ENCODE measurements at places on chromosomes 12 and 14.

DNA sequence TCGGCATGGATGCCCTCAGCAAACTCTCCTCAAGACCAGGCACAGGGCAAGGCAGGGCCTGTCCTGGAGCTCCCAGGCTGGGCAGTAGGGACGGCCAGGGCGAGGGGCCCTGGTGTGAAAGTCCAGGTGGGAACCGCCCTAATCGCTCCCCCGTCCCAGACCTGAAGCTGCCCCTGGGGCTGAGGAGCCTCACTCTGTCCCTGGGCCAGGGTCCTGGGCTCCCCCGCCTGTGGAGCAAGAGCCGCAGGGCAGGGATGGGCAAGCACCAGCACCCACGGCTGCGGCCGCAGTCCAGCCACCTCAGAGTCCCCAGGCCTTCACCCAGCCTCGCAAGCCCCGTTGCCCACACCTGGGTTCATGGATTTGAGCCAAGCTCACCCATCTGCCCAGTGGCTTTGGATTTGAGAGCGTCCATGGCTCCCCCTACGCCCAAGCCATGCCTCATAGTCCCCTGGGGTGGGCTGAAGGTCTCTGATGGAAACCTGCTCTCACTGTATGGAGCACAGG is 102.4 kb upstream of the C14orf180 start:
- DNase-seq: no peak
- H3K27ac ChIP-seq: no peak overlapping the region
- no peaks in the 10 kb centered on the region for H3K4me1 ChIP-seq
- H3K36me3 ChIP-seq: no peaks in the 10 kb centered on the region

GRCh38 chr12:14607568-14607967 is 39.9 kb upstream of the PLBD1 start:
- H3K27ac ChIP-seq: no peak overlapping the region
- H3K36me3 ChIP-seq: no peaks in the 10 kb centered on the region
- DNase-seq: no peak

DNA sequence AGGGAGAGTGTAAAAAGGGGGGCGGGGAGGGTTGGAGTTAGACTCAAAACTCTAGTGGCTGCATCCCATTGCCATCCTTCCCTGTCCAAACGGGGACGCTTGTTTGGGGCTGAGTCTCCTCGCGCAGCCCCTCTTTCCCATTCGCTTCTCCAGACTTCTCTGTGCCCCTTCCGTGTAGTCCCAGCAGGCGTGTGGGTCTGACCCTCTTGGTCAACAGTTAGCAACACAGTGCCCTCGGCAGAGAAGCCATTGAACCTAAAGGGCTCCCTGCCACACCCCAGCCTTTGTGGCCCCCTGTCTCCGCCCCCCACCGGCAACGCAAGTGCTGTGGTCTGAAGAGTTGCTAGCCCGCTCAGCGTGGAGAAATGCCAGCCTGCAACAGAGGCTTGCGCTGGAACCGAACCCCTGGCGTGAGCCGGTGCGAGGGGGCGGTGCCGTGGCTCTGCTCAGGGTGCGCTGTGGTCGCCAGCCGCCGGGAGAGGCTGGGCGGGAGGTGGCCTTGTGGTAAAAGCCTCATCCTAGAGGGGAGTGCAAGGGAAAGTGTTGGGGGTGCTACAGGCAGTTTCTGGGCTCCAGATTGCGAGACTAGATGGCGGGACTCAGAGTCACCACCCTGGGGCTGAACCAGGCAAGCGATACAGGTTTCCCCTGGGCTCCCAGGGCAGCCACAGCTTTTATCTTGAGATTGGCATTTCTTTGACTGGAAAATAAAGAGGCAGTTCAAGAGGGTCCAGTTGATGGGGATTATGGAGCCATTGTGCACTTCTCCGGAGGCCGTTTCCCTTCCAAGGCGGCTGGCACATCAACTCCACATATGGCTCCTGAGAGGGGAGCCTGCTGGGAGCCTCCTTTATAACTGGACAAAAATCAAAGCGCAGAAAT is 2.1 kb downstream of the PLXNC1 start:
- H3K27ac ChIP-seq: no peak overlapping the region
- peak overlapping the region; percentile 84 for H3K4me3 ChIP-seq
- DNase-seq: peak; percentile 75
- H3K4me1 ChIP-seq: peaks cover 29% of the 10 kb centered on the region
- no peaks in the 10 kb centered on the region for H3K36me3 ChIP-seq
- peaks cover 38% of the 10 kb centered on the region for H3K27me3 ChIP-seq

DNA sequence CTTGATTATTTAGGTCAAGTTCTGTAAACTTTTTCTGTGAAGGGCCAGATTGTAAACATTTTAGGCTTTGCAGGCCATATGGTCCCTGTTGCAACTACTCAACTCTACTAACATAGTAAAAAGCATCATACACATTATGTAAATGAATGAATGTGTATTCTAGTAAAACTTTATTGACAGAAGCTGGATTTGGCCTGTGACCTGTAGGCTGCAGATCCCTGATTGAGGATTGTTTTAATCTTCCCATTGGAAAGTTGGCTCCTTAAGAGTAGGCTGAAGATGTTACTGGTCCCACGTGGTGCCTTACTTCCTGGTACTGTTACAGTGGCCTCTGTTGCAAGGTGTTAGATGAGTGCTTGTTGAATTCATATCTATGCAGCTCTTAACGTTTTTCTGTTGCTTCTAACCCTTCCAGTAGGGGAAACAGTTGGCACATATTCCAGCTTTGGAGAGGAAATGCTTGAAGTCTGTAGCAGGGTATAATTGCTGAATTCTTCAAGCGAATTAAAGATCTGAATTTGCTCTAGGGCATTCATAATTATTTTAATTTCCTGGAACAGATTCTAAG is 133.6 kb upstream of the DNM1L start:
- no peaks in the 10 kb centered on the region for H3K4me1 ChIP-seq
- no peaks in the 10 kb centered on the region for H3K27me3 ChIP-seq
- H3K27ac ChIP-seq: no peak overlapping the region
- no peaks in the 10 kb centered on the region for H3K36me3 ChIP-seq
- H3K4me3 ChIP-seq: no peak overlapping the region

DNA sequence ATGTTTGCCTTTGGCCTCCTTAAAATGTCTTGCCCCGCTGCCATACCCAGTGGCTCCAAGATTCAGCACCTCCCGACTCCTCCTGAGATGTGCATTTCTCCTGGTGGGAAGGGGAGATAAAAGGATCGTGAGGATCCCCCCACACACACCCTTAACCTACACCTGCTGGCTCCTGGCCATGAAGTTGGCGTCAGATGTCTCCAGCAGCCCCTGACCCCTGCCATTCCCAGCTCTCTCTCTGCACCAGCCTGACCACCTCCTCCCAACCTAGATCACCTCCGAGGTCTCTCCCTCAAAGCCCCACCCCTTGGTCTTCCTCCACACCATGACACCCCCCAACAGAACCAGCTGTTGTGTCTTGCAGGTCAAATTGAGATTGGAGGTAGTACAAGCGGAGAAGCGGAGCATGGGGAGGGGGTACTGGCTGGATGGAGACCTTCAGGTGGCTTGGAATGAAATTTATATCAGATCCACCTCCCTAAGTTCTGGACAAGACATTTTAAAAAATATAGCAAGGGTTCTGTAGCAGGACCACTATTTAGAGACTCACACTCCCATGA is 151.1 kb upstream of the FKBP4 start:
- H3K4me3 ChIP-seq: no peak overlapping the region
- DNase-seq: no peak
- H3K4me1 ChIP-seq: no peaks in the 10 kb centered on the region
- peaks cover 38% of the 10 kb centered on the region for H3K27me3 ChIP-seq
- no peaks in the 10 kb centered on the region for H3K36me3 ChIP-seq
- H3K27ac ChIP-seq: no peak overlapping the region

GRCh38 chr12:48349471-48349870 is 1.2 kb downstream of the ZNF641 start:
- no peak overlapping the region for H3K27ac ChIP-seq
- H3K36me3 ChIP-seq: peaks cover 26% of the 10 kb centered on the region
- H3K4me1 ChIP-seq: peaks cover 22% of the 10 kb centered on the region
- no peak for DNase-seq

DNA sequence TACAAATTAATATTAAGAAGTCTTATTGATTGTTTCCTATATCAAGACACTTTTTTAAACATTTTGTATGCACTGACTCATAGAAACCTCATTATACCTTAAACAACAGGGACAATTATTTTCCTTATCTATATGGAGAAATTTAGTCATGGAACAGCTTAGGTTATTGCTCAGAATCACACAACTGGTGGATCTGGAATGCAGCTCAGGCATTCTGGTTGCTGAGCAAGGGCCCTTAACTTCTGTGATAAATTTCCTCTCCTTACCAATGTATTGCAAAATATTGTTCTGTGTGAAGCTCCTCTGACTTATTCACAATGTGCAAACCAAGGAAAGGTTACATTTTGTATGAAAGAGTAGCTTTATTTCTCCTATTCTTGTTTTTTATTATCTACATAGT is 817.8 kb downstream of the LRFN5 start:
- no peaks in the 10 kb centered on the region for H3K4me1 ChIP-seq
- no peak overlapping the region for H3K27ac ChIP-seq

DNA sequence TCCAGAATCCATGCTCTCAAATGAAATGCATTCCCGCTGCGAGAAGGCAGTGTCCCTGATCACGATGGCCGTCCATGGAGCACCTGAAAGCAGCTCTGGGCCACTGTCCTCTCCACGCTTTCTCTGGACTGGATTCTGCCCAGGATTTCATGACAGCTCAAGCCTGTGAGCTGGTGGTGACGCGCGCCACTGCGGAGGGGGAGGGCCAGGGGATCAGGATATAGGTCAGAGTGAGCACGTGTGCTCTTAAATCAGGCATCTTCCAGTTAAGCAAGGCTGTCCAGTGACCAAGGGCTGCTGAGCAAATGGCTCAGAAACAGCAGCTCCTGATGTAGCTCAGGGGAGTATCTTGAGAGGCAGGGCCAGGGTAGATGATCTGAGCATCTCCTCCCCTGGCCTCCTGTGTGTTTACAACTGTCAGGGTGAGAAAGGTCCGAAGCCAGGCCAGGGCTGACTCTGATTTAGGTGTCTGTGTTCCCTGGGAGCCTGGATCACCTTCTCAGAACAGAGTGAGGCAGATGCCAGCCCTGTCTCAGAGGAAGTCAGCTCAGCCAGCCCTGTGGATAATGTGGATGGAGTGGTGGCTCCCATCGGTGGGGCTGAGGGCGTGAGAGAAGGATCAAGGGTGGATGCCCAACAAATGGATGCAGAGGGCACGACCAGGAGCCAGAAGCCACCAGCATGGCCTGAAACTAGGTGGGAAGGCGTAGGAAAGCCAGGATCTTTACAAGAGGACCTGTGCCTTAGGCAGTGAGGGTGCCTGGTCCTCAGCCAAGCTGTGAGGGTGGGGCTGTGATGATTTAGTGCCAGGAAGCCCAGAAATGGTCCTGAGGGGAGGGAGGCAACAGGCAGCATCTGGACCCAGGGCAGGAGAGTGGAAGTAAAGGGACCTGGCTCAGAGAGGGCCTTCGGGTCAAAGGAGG is 55.3 kb downstream of the ELK3 start:
- H3K4me1 ChIP-seq: no peaks in the 10 kb centered on the region
- no peak overlapping the region for H3K27ac ChIP-seq
- peaks cover 42% of the 10 kb centered on the region for H3K36me3 ChIP-seq
- no peaks in the 10 kb centered on the region for H3K27me3 ChIP-seq

- H3K36me3 ChIP-seq: no peaks in the 10 kb centered on the region
- no peaks in the 10 kb centered on the region for H3K4me1 ChIP-seq
- H3K27ac ChIP-seq: no peak overlapping the region
Measured at GRCh38 chr14:76551116-76551515, 175.2 kb downstream of the ESRRB start.

GRCh38 chr12:13539051-13539450 is 342.5 kb downstream of the EMP1 start:
- H3K36me3 ChIP-seq: no peaks in the 10 kb centered on the region
- DNase-seq: no peak
- peaks cover 4% of the 10 kb centered on the region for H3K27me3 ChIP-seq
- H3K4me3 ChIP-seq: no peak overlapping the region
- H3K27ac ChIP-seq: no peak overlapping the region

GRCh38 chr12:122849352-122850047 is 14.2 kb downstream of the HIP1R start:
- no peaks in the 10 kb centered on the region for H3K36me3 ChIP-seq
- no peaks in the 10 kb centered on the region for H3K27me3 ChIP-seq
- no peak for DNase-seq
- H3K4me1 ChIP-seq: no peaks in the 10 kb centered on the region
- no peak overlapping the region for H3K27ac ChIP-seq

GRCh38 chr12:89058402-89058801 is 293.9 kb downstream of the DUSP6 start:
- no peaks in the 10 kb centered on the region for H3K36me3 ChIP-seq
- no peak overlapping the region for H3K4me3 ChIP-seq
- peaks cover 20% of the 10 kb centered on the region for H3K4me1 ChIP-seq
- no peak for DNase-seq
- H3K27me3 ChIP-seq: no peaks in the 10 kb centered on the region
- no peak overlapping the region for H3K27ac ChIP-seq

GRCh38 chr12:90672081-90672480 is 282.9 kb downstream of the CCER1 start:
- no peaks in the 10 kb centered on the region for H3K27me3 ChIP-seq
- no peak for DNase-seq
- no peak overlapping the region for H3K4me3 ChIP-seq
- no peak overlapping the region for H3K27ac ChIP-seq
- no peaks in the 10 kb centered on the region for H3K4me1 ChIP-seq

DNA sequence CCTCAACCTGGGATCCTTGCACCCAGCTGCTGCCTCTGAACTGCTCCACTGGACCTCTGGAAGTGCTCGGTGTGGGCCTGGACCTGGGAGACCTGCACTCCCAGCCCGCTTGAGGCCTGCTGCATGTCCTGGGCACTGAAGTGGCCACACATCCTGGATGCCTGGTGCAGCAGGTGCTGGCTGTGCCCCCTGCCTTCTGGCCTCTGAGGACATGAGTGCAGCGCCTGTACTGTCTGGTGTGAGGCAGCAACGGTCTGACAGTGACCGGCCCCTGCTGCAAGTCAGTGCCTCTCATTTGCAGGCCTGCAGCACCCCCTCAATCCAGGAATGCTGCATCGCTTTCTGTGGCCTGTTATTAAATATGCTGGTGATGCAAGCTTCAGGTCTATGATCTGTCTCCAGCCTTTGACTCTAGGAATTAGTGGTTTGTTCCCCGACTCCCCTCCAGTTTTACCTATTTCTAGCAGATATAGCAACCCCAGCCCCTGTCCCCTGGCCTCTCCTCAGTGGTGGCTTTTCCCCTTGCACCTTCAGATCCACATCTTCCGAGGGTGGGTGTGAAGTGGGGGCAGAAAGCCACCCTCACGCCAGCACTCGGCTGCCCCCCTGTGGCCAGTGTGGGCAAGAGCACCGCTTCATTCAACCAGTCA is 3.6 kb downstream of the SMIM41 start:
- peak overlapping the region; percentile 11 for H3K27ac ChIP-seq
- H3K36me3 ChIP-seq: peaks cover 6% of the 10 kb centered on the region
- H3K4me1 ChIP-seq: peaks cover 29% of the 10 kb centered on the region
- H3K4me3 ChIP-seq: no peak overlapping the region
- H3K27me3 ChIP-seq: peaks cover 3% of the 10 kb centered on the region

DNA sequence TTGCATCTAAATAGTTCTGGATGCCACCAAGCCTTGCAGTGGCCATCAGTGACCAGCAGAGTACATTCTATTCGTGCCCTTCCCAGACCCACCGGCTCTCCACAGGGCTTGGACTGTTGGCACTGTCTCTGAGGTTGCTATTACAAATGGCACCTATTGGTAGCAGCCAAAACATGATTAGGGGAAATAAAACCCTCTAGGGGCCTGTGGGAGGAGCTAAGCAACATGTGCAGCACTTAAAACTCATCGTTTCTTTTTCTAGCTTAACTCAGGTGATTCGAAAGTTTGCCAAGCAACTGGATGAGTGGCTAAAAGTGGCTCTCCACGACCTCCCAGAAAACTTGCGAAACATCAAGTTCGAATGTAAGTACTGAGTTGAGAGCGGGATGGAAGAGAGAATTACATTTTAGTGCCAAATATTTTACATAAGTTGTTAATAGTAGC is 65.4 kb upstream of the RIC8B start:
- H3K27me3 ChIP-seq: peaks cover 3% of the 10 kb centered on the region
- no peak overlapping the region for H3K4me3 ChIP-seq
- H3K4me1 ChIP-seq: no peaks in the 10 kb centered on the region
- no peaks in the 10 kb centered on the region for H3K36me3 ChIP-seq
- DNase-seq: no peak
